ENCODE measurements at places on chromosomes 7 and 10. TPM values are rescaled to one million over a fixed set of nuclear protein-coding genes. Genes with fewer than 3 reads are reported as not detected.

The C10orf95 gene
- total RNA-seq: 0.89 TPM

The PIK3AP1 gene
- total RNA-seq: 2.6 TPM

The GPRIN2 gene
- not detected for total RNA-seq

The NFE2L3 gene
- 7.5 TPM for total RNA-seq

The TEX36 gene
- not detected for total RNA-seq

The KLF14 gene
- total RNA-seq: not detected

The ZNF22 gene
- 26.9 TPM for total RNA-seq

The FAM237B gene
- total RNA-seq: not detected

The PRXL2A gene
- total RNA-seq: 4.7 TPM

The NCF1 gene
- 6.8 TPM for total RNA-seq

Data from CD4-positive, alpha-beta memory T cell (primary cell).